ENCODE measurements at places on chromosomes 3 and 15.

DNA sequence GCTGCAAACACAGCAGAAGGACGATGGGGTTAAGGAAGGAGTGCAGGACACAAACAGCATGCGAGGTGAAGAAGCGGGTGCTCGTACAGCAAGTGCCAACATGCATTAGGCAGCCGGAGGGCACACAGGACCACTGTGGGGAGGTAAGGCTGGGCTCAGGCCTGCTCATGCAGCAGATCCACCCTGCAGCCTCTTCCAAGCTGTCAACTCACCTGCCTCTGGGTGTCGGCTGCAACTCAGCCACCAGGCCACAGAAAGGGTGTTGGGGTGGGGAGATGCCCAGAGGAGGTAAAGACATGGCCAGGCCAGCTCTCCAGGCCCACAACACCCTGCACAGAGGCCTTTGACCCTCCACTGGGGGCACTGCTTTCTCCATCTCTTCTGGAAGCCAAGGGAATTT is 44.2 kb downstream of the TGM4 start:
- H3K4me3 ChIP-seq, result no peak overlapping the region
- H3K4me1 ChIP-seq, result no peaks in the 10 kb centered on the region

DNA sequence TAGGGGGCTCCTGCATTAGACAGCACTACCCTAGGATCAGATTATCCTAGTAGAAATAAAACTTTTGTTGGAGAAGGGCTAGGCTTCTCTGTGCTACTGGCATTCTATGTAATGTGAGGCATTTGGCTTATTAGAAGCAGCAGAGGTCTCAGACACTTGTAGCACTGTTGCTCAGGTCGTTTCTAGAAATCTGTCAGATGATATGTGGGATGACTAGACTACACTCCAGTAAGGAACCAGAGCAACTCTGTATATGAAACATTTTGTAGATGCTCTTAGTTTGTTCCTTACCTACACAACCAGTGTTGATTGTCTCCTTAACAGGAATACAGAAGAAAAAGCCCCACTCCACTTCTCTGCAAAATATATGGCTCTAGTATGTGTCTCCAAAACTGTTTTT is 21.9 kb upstream of the FBXL22 start:
- H3K27me3 ChIP-seq, result no peaks in the 10 kb centered on the region
- peaks cover 28% of the 10 kb centered on the region for H3K36me3 ChIP-seq
- H3K27ac ChIP-seq, result no peak overlapping the region
- peaks cover 9% of the 10 kb centered on the region for H3K4me1 ChIP-seq

GRCh38 chr3:190097025-190097424 is 23.7 kb downstream of the P3H2 start:
- DNase-seq, result no peak
- no peaks in the 10 kb centered on the region for H3K36me3 ChIP-seq
- H3K4me3 ChIP-seq, result no peak overlapping the region
- peaks cover 1% of the 10 kb centered on the region for H3K27me3 ChIP-seq

- peaks cover 4% of the 10 kb centered on the region for H3K27me3 ChIP-seq
- H3K27ac ChIP-seq, result no peak overlapping the region
- no peak overlapping the region for H3K4me3 ChIP-seq
- no peaks in the 10 kb centered on the region for H3K4me1 ChIP-seq
- H3K36me3 ChIP-seq, result no peaks in the 10 kb centered on the region
These were observed 157.6 kb downstream of the UACA start for GRCh38 chr15:70605606-70606410.

DNA sequence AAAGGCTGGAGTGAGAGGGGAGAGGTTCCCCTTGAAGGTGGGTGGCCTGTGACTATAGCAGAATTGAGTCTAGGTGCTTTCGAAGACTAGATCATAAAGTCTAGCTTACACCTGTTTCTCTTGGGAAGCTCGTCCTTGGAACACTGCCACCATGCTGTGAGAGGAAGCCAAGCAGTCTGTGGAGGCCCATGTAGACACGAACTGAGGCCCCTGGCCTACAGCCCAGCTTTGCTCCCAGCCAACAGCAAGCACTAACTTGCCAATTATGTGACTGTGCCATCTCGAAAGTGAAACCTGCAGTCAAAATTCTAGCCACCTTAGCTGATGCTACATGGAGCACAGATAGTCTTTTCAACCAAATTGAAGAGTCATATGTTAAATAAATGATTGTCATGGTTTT is 190.5 kb upstream of the NECTIN3 start:
- H3K4me1 ChIP-seq, result no peaks in the 10 kb centered on the region
- no peak overlapping the region for H3K27ac ChIP-seq
- DNase-seq, result no peak
- no peaks in the 10 kb centered on the region for H3K27me3 ChIP-seq
- no peaks in the 10 kb centered on the region for H3K36me3 ChIP-seq

DNA sequence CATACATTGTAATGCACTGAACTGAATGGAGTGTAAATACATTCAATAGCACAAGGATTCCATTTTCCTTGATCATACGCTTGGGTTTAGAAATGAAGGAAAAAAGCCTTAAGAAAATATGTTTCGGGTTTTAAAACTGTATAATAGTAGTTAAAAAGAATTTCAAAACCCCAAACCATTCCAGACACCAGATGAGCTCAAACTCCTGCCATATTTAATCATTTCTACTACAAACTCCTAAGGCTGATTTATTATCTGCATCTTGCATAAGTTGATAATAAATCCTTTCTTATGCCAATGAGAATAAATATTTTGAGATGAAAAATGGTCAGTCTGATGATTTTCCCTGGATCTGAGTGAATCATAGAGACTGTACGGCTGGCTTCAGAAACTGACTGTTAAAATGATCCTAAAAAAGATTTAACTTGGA is 51.0 kb downstream of the NR1D2 start:
- DNase-seq, result no peak
- H3K36me3 ChIP-seq, result no peaks in the 10 kb centered on the region
- no peak overlapping the region for H3K27ac ChIP-seq
- no peak overlapping the region for H3K4me3 ChIP-seq

DNA sequence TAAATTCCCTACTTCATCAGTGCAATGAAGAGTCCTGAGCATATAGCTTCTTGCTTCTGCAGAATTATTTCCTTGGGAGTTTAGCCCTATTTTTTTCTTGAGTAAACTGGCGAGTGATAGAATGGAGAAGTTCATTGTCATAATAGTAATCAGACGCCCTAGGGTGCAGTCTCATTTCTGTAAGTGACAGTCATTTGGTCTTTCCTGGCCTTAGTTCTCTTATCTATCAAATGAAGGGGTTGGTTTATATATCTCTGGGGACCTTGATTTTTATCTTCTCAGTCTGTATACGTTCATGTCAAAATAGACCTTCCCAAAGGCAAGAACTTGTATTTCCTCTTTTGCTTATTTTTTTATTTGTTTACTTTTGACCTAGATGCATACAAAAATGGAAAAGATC is 9.9 kb upstream of the ALPK3 start:
- H3K27me3 ChIP-seq, result no peaks in the 10 kb centered on the region
- H3K4me3 ChIP-seq, result no peak overlapping the region
- no peak overlapping the region for H3K27ac ChIP-seq
- H3K4me1 ChIP-seq, result no peaks in the 10 kb centered on the region

DNA sequence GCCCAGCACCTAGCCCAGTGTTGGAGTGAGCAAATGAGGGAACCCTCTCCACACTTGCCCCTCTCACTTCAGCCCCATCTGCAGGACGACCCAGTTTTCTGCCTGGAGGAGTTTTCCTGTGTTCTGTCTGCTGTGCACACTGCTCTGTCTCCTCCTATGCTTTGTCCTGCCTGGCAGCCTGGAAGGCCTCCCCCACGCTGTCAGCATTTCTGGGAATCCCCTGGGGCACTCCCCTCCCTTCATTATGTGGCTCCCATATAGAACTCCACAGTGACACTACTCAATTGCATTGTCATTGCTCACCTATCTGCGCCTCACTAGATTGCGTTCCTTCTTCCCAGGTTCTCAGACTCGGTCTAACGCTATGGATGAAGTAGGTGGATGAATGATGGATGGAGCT is 13.9 kb downstream of the CLSTN2 start:
- H3K4me3 ChIP-seq, result no peak overlapping the region
- H3K36me3 ChIP-seq, result no peaks in the 10 kb centered on the region
- H3K4me1 ChIP-seq, result no peaks in the 10 kb centered on the region
- no peak for DNase-seq

- no peak for DNase-seq
- H3K27ac ChIP-seq, result no peak overlapping the region
- H3K27me3 ChIP-seq, result peaks cover 7% of the 10 kb centered on the region
- H3K4me1 ChIP-seq, result no peaks in the 10 kb centered on the region
These were observed 58.5 kb downstream of the ST8SIA2 start for GRCh38 chr15:92452143-92452542.

DNA sequence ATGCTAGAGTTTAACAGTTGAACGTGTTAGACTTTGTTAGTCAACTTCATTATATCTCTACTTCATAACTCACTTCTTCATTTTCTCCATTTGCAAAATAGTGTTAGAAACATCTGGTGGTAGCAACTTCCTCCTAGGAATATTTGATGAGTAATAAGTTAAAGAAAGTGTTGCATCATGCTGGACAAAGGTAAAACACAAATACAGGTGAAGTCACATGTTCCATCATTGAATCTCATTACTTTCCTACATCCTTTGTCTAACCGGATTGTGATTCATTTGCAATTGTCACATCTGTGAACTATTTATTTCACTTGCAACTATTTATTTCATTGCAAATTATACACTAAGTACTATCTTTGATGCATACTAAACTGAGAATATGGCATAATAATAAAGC is 186.5 kb downstream of the TUSC7 start:
- H3K27ac ChIP-seq, result no peak overlapping the region
- no peak overlapping the region for H3K4me3 ChIP-seq
- no peaks in the 10 kb centered on the region for H3K4me1 ChIP-seq
- no peak for DNase-seq

GRCh38 chr3:129211345-129211744 is 27.6 kb upstream of the CNBP start:
- no peak overlapping the region for H3K4me3 ChIP-seq
- H3K36me3 ChIP-seq, result no peaks in the 10 kb centered on the region
- H3K27ac ChIP-seq, result no peak overlapping the region
- no peak for DNase-seq
- peaks cover 4% of the 10 kb centered on the region for H3K27me3 ChIP-seq

- no peak overlapping the region for H3K27ac ChIP-seq
- H3K36me3 ChIP-seq, result peaks cover 3% of the 10 kb centered on the region
- H3K27me3 ChIP-seq, result no peaks in the 10 kb centered on the region
- H3K4me3 ChIP-seq, result no peak overlapping the region
- peaks cover 4% of the 10 kb centered on the region for H3K4me1 ChIP-seq
- no peak for DNase-seq
These were observed 531.2 kb upstream of the CFAP20DC start for GRCh38 chr3:59580996-59581395.

GRCh38 chr15:41979493-41980266 is 7.3 kb upstream of the EHD4 start:
- no peak for DNase-seq
- no peaks in the 10 kb centered on the region for H3K36me3 ChIP-seq
- no peak overlapping the region for H3K27ac ChIP-seq

- H3K4me1 ChIP-seq, result peaks cover 34% of the 10 kb centered on the region
- DNase-seq, result no peak
- no peak overlapping the region for H3K4me3 ChIP-seq
- peaks cover 21% of the 10 kb centered on the region for H3K27me3 ChIP-seq
These were observed 5.9 kb upstream of the FMN1 start for GRCh38 chr15:33200444-33200843.

DNA sequence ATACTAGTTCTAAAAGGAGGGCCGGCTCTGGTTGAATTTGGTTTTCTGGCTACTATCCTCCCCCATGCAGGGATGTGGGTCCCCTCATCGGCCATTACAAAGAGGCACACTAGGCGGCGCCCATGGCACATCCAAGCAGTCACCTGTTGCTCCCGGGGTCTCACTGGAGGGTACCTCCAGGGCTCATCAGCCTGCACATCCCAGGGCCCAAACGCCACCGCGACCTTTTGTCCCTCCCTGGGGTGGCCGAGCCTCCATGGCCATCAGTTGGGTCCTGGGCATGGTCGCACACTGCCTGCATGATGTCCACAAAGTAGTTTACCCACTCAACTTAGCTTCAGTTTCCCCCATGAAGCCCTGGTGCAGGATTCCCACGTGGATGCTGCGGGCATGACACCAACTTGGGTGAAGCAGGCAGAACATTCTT is 28.3 kb downstream of the IDH3A start:
- no peaks in the 10 kb centered on the region for H3K27me3 ChIP-seq
- no peak overlapping the region for H3K27ac ChIP-seq

Measured in activated T-helper 1 cell treated with anti-CD3 and anti-CD28 coated beads, Interleukin-12 subunit alpha, Interleukin-12 subunit beta, Interleukin-2, Interleukin-4 antibody, amounts not matched to agents 30 ng/mL and 10 ng/mL and 1 ng/mL, durations not matched to agents 14 hours and 24 hours and 36 hours (primary cell).